ENCODE measurements at places on chromosomes 11 and 22.

DNA sequence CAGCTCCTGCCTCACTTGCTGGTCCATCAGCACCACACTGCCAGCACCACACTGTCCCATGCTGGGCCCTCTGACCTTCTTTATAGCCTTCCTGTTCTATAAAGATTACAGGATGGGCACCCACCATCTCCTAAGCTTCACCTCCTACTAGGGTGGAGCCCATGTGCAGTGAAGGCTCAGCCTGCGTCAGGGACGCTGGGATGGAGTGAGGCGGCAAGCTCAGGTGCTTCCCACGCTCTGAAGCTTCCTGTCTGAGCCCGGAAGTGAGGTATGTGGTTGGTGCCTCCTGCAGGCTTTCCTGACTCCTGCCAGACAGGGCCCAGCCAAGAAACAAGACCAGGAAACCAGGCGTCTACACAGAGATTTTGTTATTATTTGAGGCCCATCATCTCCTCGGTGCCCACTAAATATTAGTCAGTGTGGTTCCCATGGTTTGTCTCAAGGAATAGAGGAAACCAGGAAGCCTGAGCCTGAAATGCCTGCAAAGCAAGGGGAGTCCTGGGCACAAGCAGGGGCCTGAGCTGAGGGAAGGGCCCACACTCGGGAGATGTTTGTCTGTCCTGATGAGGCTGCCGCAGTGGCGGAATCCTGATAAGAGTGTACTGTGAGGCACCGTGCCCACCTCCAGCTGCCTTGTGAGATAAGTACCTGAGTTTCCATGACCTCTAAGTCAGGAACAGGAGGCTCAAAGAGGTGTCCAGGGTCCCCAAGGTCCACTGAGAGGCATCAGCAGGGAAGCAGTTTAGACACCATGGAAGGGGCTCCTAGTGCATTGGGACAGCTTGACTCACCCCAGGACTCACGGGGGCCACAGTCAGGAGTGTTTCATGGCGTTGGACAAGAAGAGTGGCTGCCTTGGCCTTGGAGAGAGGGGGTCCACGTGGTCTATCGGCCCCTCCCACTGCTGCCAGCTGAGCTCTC is 22.0 kb downstream of the RSPH14 start:
- peaks cover 10% of the 10 kb centered on the region for H3K4me1 ChIP-seq
- peak overlapping the region; percentile 89 for H3K27ac ChIP-seq
- H3K27me3 ChIP-seq: no peaks in the 10 kb centered on the region
- peak; percentile 32 for DNase-seq
- peaks cover 5% of the 10 kb centered on the region for H3K36me3 ChIP-seq
- peak overlapping the region; percentile 45 for H3K4me3 ChIP-seq

DNA sequence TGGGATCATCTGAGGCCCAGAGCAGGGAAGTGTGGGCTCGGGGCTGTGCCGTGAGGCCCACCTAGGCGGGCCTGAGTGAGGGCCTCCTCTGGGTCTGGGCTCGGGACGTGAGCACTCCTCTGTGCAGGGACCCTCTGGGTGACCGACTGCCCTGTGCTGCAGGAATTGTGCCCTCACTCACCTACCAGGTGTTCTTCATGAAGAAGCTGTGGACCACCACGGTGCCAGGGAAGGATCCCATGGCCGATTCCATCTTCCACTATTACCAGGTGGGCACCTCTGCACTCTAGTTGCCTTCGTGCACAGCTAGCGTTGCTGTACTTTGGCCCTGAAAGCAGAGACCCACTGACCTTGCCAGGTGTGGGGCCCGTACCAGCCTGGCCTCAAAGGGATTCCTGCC is 80.5 kb downstream of the MYO7A start:
- no peak overlapping the region for H3K4me3 ChIP-seq
- DNase-seq: no peak
- no peaks in the 10 kb centered on the region for H3K36me3 ChIP-seq
- H3K4me1 ChIP-seq: no peaks in the 10 kb centered on the region

GRCh38 chr11:62555464-62556107 is 9.0 kb upstream of the AHNAK start:
- H3K27me3 ChIP-seq: no peaks in the 10 kb centered on the region
- peak overlapping the region; percentile 99 for H3K27ac ChIP-seq
- peak overlapping the region; percentile 79 for H3K4me3 ChIP-seq
- peaks cover 4% of the 10 kb centered on the region for H3K36me3 ChIP-seq
- peaks cover 75% of the 10 kb centered on the region for H3K4me1 ChIP-seq

DNA sequence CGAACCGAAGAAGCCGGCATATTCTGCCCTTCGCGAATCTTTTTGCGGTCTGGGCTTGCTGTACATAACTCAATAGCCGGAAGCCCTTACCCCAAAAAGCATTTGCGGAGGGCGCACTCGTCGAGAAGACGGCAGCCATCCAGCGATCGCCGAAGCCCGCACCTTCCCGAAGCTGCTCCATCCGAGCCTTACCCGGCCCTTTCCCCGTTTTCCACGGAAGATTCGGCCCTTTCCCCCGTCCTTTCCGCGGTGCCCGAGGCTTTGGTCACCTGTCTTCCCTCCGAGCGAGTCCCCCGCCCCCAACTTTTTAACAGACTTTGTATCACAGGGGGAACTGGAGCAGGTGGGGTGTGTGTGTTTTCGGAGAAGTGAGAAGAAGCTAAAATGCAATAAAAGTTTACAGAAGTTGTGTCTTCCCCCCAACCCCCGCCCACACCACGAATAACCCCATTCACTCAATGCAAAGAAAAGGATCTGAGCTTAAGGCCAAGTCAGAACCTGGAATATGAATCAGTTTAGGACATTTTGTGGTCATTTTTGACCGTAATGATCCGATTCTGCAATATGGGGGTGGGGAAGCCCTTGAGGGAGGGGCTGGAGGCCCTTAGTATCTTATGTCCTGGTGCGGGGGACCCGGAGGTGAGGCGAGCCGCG is 99.0 kb upstream of the HSD17B12 start:
- no peak overlapping the region for H3K27ac ChIP-seq
- peak overlapping the region; percentile 89 for H3K4me3 ChIP-seq
- H3K27me3 ChIP-seq: peaks cover 85% of the 10 kb centered on the region
- DNase-seq: no peak
- H3K4me1 ChIP-seq: peaks cover 53% of the 10 kb centered on the region

- DNase-seq: no peak
- no peaks in the 10 kb centered on the region for H3K4me1 ChIP-seq
- H3K27ac ChIP-seq: no peak overlapping the region
These were observed 106.4 kb upstream of the SLC5A12 start for GRCh38 chr11:26828288-26828687.

DNA sequence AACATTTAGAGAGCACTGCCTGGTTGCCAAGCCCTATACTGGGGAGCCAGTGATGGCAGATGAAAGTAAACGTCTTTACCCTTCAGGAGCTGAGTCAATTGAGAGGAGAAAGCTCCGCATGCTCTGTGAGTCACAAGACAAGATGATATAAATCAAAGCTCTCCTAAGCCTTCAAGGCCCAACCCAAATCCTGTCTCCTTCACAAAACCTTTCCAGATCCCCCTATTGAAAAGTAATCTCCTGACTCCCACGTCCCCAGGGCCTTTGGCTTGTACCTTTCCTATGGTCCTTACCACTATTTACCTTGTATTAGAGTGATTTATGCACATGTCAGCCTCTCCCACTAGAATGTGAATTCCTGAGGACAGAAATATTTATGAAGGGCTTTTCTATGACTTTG is 230.1 kb upstream of the TENM4 start:
- no peak overlapping the region for H3K27ac ChIP-seq
- no peaks in the 10 kb centered on the region for H3K4me1 ChIP-seq
- no peak for DNase-seq

GRCh38 chr11:93123351-93123898 is 74.4 kb downstream of the SLC36A4 start:
- no peaks in the 10 kb centered on the region for H3K36me3 ChIP-seq
- no peak overlapping the region for H3K27ac ChIP-seq
- no peak for DNase-seq
- H3K4me1 ChIP-seq: no peaks in the 10 kb centered on the region
